HCT116 (cell line): ENCODE measurements at places on chromosomes 11 and 22.
A peak's percentile ranks its signal among the peaks of the same experiment; 100 is the strongest.

DNA sequence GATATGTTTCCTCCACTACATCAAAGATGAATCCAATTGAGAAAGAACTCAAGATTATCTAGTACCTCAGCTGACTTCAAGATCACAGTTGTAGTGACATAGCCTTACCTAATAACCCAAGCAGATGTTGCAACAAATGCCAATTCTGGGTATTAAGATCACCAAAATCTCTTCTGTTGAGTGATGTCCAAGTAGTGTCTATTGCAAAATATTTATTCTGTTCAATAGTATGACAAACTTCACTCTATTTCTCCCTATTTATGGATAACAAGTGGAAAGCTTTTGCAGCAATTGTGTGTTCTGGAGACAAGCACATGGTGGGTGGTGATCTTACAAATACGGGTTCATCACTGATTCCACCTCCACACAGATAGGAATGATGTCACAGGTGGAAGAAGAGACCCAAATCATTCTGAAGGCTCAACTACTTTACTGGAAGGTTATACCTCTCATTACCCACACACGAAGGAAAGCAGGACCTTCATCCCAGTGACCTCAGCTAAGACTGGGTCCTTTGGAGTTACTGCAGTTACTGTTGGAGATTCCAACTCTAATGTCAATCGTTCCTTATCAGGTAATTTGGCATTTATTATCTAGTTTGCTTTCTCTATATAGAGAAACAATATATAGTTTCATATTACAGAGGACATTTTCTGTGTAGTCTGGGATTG is 72.0 kb downstream of the CD44 start:
- no peak for DNase-seq

- peak; percentile 53 for DNase-seq
Observed at GRCh38 chr22:24951942-24952836, at the start of gene KIAA1671. TSS of gene KIAA1671 (plus strand) at chr22:24952716. CDS start at chr22:25028000, 75,284 bp downstream.

DNA sequence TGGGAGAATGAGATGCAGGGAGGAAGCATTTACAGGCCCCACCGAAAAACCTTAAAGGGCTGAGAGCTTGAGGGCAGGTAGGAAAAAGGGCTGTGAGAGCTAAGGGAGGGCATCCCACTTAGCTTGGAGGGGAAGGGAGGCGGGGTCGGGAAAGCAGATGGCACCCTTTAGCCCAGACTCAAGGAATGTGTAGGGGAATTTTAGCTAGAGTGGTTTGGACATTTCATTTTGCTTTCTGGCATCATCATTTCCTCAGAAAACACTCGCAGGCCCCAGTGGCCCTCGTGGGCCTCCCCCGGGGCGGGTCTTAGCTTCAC is 846 bp upstream of the STIM1 start:
- no peak for DNase-seq

- no peak for DNase-seq
Observed at GRCh38 chr22:35043252-35043933, 22.6 kb upstream of the ISX start.

- DNase-seq, result no peak
Observed at GRCh38 chr11:2797741-2798361, 87.7 kb downstream of the CDKN1C start.

- DNase-seq, result no peak
Observed at GRCh38 chr22:42560381-42560780, 6.6 kb downstream of the SERHL2 start.

DNA sequence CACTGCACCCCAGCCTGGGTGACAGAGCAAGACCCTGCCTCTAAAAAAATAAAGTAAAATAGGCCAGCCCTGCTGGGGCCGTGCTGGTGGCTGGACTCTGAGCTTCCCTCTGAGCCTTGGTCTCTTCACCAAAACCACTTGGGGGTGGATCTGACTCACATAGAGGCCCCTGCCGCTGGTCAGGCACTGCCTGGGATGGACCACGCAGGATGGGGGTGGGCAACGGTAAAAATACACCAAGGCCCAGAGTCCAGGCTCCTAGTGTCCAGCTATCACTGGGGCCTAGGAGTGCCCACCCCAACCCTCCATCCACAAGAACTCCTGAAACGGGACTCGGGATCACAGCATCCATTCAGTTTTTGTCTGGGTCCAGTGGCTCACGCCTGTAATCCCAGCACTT is 12.3 kb upstream of the UPK3A start:
- DNase-seq, result no peak

DNA sequence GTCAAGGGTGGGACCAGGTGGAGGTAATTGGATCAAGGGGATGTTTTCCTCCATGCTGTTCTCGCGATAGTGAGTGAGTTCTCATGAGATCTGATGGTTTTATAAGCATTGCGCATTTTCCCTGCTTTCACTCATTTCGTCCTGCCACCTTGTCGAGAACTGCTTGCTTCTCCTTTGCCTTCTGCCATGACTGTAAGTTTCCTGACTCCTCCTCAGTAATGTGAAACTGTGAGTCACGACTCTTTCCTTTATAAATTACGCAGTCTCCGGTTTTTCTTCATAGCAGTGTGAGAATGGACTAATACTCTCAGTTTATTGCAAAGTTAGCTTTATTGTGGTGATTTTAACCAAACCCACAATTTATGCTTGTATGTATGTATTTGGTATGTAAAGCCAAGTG is 878.5 kb upstream of the ANO3 start:
- DNase-seq, result no peak

GRCh38 chr11:7538031-7538430 is 24.2 kb downstream of the PPFIBP2 start:
- DNase-seq, result no peak

DNA sequence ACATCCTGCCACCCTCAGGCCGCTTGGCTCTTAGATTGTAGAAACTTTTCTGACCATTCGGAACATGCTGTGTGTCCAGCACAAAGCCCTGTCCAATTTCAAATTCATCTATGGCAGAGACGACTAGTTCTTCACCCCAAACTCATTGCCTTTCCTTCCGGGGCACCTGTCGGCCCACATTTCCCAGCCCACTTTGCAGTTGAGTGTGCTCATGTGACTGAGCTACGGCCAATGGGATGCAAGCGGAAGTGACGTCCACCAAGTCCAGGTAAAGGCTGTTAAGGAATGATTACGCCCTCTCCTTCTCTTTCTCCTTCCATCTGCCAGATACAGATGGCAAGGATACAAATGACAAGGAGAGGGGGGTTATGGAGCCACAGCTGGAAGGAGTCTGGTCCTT is 32.5 kb downstream of the SYT13 start:
- DNase-seq, result no peak

GRCh38 chr11:60515144-60515855 is at the start of gene MS4A13:
TSS of gene MS4A13 (plus strand) at chr11:60515392. CDS start at chr11:60518084, 2,692 bp downstream.
- DNase-seq, result no peak

- DNase-seq, result no peak
Observed at GRCh38 chr11:74403607-74404321, 5.5 kb upstream of the PGM2L1 start.

GRCh38 chr11:57155838-57156607 is 25.7 kb upstream of the LRRC55 start:
- DNase-seq, result no peak

GRCh38 chr11:1830004-1830321 is 4.8 kb upstream of the SYT8 start:
- DNase-seq, result no peak

- DNase-seq, result no peak
Observed at GRCh38 chr11:44605965-44606364, 40.5 kb downstream of the CD82 start.

GRCh38 chr11:24295360-24295759 is 201.5 kb upstream of the LUZP2 start:
- DNase-seq, result no peak

DNA sequence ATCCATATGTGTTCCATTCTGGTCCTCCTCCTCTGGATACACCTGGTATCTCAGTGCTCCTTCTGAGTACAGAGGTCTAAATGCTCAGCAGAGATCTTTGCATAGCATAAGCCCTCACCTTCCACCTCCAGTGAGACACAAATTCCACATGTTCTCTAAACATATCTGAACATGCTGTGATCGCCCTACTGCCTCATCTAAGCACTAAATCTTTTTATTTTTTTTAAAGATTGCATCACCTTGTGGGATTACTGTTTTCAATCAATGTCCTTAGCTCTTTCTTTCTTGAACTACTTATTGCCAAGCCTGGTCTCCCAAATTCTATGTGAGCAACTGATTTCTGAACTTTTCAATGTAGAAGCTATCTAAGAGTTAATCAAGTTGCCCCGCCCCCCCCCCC is 113.4 kb downstream of the TRPC6 start:
- DNase-seq, result no peak

DNA sequence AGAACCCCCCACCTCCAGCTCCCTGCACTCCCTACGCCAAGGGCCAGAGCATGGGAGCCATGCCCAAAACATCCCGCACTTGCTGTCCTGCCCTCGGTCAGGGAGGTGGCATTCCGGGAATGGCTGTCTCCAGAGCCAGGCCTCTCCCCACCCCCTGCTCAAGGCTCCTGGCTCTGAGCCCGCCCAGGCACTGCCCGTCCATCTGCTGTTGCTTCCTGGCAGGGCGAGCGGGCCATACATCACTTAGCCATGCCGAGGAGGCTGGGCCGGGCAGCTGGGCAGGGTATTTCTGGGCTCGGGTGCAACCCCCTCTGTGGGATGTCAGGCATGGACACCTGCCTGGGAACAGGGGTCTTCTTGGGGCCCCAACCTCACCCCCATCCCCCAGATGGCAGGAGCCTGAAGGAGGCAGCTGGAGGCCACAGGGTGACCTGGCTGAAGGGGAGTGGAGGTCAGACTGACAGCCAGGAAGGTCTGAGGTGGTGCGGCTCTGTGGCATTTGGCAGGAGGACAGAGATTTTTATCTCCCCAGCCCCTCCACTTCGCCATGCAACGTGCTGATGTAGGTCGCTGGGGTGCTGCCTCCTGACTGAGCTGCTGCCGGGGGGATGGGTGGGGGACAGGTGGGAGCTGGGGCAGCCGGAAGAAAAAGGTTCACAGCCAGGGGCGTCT is 8.7 kb upstream of the CABP7 start:
- DNase-seq, result no peak

GRCh38 chr11:62124186-62125113 is 639 bp downstream of the INCENP start:
- DNase-seq, result no peak

GRCh38 chr22:18091916-18092526 is 14.2 kb downstream of the PEX26 start:
- DNase-seq, result no peak

GRCh38 chr22:37927637-37927936 is 21.5 kb downstream of the MICALL1 start:
- DNase-seq, result no peak

GRCh38 chr11:46674463-46675287 is 25.7 kb downstream of the ARHGAP1 start:
- no peak for DNase-seq

- no peak for DNase-seq
Observed at GRCh38 chr11:67666676-67667489, 7.5 kb downstream of the ALDH3B2 start.

GRCh38 chr22:35684732-35685131 is 32.9 kb upstream of the APOL5 start:
- DNase-seq, result no peak

- DNase-seq, result no peak
Observed at GRCh38 chr22:24357547-24357946, 69.9 kb upstream of the ADORA2A start.

DNA sequence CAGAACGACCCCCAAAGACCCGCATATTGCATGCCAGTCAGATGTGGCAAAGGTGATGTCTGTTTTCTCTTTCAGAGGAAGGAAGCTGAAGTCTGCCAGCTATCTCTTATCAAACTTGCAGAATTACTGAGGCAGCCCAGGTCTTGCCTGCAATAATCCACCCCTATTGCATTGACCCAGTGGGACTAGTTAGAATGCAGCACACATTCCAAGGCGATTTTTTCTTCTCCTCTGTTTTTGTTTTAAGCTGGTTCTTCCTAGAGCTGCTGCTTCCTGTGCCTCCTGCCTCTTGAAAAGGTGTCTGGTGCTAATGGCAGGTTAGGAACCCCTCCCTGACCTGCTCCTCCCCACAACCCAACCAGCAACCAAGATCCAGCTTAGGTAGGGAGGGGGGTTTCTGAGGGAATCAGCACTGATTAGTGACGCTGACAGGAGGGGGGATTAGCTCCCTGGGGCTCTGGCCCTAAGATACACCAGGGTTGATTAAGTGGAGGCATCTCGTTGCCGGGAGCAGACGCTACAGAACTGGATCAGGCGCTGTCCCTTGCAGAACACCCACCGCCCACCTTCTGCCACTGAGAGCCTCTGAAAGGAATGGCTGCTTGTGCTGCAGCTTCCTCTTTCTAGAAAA is 2.8 kb downstream of the NTM start:
- DNase-seq, result no peak

GRCh38 chr11:58047818-58048217 is 17.1 kb downstream of the OR6Q1 start:
- no peak for DNase-seq

- no peak for DNase-seq
Observed at GRCh38 chr22:31869739-31870138, 74.6 kb upstream of the YWHAH start.

GRCh38 chr22:29311464-29312217 is 3.9 kb downstream of the RASL10A start:
- no peak for DNase-seq

- no peak for DNase-seq
Observed at GRCh38 chr22:20809538-20810185, 35.7 kb downstream of the SERPIND1 start.

GRCh38 chr11:132621976-132622580 is 910.2 kb downstream of the OPCML start:
- DNase-seq, result no peak

DNA sequence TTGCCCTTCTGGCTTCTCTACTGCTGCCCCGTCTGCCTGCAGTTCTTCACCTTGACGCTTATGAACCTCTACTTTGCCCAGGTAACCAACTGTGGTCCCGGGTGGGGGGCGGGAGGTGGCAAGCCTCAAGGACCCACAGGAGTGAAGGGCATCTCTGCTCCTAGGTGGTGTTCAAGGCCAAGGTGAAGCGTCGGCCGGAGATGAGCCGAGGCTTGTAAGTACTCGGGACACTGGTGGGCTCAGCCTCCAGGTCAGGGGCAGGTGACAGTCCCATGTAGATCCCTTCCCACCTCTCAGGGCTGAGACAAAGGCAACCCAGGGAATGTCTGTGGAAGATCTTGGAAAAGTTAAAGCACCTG is 1.1 kb downstream of the GPR137 start:
- DNase-seq, result no peak

- no peak for DNase-seq
Observed at GRCh38 chr11:46451759-46452158, 60.2 kb upstream of the CHRM4 start.

DNA sequence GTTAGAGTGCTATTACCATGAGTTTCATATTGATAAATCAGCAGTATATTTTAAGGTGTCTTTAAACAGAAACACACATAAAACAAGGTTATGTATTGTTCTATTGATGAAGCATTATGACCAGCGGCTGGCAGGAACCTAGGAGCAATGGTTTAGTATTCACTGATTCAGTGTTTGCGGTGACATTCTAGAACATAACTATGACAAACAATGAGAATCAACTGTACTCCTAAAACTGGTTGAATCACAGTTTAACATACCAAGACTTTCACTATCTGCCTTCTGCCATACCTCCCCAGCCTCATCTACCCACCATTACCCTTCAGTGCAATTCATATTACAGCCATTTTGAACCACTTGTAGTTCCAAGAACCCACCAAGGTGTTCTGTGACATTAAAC is 8.8 kb downstream of the HOATZ start:
- no peak for DNase-seq

GRCh38 chr22:43990044-43990443 is 34.1 kb upstream of the PARVB start:
- DNase-seq, result no peak

GRCh38 chr11:68659158-68659921 is 25.0 kb upstream of the GAL start:
- no peak for DNase-seq

- no peak for DNase-seq
Observed at GRCh38 chr22:26435327-26436093, 6.5 kb downstream of the ASPHD2 start.

- no peak for DNase-seq
Observed at GRCh38 chr11:17001806-17002205, 12.4 kb downstream of the PLEKHA7 start.
